ENCODE measurements at places on chromosomes 2 and 18.

- DNase-seq, result no peak
These were observed 2.1 kb downstream of the MDH1 start for GRCh38 chr2:63590626-63591408.

GRCh38 chr2:226247289-226248275 lies 552.0 kb downstream of the IRS1 start:
- no peak for DNase-seq

GRCh38 chr2:1606421-1607235 lies 137.7 kb downstream of the PXDN start:
- no peak for DNase-seq

DNA sequence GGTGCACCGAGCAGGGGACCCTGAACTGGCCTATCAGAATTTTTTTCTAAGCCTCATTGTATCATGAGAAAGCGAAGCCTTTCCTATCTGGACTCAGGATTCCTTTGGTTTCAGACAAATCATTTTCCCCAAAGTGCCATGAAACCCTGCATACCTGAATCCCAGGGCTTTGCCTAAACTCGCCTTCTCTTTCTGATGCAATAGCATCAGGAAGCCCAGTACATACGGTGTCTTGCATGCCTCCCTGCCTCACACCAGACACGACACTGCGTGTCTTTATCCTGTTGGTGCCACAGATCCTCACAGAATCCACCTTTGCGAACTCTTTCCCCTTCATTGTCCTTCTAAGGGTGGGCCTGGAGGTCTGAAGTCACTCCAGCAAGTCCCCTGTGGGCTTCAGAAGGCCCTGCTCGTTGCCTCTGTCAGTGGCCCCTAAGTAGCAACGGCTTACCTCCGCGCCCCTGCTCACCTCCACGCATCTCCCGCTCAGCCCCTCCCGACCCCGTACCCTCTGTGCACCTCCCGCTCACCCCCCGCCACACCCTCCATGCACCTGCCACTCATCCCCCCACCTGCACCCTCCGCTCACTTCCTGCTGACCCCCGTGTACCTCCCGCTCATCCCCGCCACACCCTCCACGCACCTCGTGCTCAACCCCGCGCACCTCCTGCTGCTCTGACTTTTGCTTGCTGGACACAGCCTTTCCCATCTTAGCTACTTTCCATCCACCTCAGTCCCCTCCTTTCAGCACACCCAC lies 83.4 kb downstream of the TPGS2 start:
- DNase-seq, result no peak

DNA sequence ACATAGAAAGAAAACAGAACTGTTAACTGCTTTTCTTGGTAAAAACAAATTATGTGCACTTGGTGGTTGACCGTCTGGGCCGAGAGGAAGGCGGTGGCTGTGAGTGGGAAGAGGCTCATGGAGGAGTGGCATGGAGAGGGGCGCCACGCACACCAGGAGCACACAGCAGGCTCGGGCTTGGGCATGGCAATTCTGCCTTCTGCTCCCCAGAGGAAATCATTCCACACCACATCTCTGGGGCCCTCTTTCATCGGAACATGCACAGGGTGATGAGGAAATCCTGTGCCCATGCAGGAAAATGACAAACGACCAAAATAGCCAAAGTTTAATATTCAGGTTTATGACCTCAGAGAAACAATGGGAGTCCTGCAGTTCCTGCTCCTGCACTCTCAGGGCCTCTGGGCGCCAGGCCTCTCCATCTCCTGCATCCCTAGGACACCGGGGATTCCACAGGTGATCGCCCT lies 26.4 kb downstream of the WDFY1 start:
- DNase-seq, result no peak

- no peak for DNase-seq
These were observed 2.8 kb upstream of the ZNF236 start for GRCh38 chr18:76819411-76820136.

- DNase-seq, result peak; percentile 79
These were observed 210.7 kb downstream of the KLHL29 start for GRCh38 chr2:23595601-23596251.

GRCh38 chr18:75105551-75106254 lies 103.2 kb downstream of the PTGR3 start:
- no peak for DNase-seq

DNA sequence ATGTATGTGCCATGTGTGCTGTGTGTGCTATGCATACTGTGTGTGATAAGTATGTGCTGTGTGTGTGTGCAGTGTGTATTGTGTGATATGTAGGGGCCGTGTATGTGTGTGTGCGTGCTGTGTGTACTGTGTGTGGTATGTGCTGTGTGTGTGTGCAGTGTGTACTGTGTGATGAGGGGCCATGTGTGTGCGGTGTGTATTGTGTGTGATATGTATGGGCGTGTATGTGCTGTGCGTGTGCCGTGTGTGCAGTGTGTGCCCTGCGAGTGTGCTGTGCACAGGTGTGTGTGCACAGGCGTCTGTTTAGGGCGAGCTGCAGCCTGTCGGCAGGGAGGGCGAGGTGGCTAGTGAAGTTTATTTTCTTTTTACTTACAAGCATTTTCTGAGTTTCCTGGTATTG lies 16.1 kb downstream of the SNORC start:
- no peak for DNase-seq

- no peak for DNase-seq
These were observed 601.8 kb upstream of the ID2 start for GRCh38 chr2:8080063-8080462.

- DNase-seq, result no peak
These were observed 17.9 kb downstream of the PPP3R1 start for GRCh38 chr2:68234405-68234804.

GRCh38 chr2:114729026-114729425 lies 286.6 kb downstream of the DPP10 start:
- DNase-seq, result peak; percentile 2

GRCh38 chr2:240043279-240043989 lies 9.9 kb downstream of the OR6B3 start:
- no peak for DNase-seq

GRCh38 chr2:163646687-163647086 lies 89.1 kb downstream of the FIGN start:
- peak; percentile 19 for DNase-seq

GRCh38 chr2:23436346-23437098 lies 51.5 kb downstream of the KLHL29 start:
- no peak for DNase-seq

GRCh38 chr2:11809586-11810236 lies 63.3 kb downstream of the LPIN1 start:
- no peak for DNase-seq

DNA sequence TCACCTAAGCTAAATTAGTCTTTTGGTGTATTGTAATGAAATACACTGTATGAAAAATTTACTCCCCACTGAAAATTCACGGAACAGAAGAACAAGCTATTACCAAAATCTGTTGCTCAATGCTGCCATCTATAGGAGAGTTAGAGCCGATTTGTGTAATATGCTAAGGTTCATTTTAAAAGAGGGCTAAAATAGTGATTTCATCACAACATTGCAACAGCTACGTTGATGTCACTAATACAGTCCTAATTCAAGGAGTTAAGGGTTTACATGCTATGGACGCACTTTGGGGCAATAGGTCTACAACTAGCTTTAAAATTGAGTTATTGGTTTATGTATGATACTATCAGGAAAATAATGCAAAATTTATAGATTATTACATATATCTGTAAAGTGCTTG lies 3.0 kb upstream of the IRS1 start:
- DNase-seq, result peak; percentile 33

- DNase-seq, result no peak
These were observed 27.6 kb downstream of the TTR start for GRCh38 chr18:31619291-31619690.

- no peak for DNase-seq
These were observed 83.6 kb downstream of the ACVR1 start for GRCh38 chr2:157792335-157793052.

- DNase-seq, result no peak
These were observed 234.3 kb upstream of the LYPD1 start for GRCh38 chr2:132904142-132904842.

- no peak for DNase-seq
These were observed 12.8 kb downstream of the CUL3 start for GRCh38 chr2:224572338-224572737.

DNA sequence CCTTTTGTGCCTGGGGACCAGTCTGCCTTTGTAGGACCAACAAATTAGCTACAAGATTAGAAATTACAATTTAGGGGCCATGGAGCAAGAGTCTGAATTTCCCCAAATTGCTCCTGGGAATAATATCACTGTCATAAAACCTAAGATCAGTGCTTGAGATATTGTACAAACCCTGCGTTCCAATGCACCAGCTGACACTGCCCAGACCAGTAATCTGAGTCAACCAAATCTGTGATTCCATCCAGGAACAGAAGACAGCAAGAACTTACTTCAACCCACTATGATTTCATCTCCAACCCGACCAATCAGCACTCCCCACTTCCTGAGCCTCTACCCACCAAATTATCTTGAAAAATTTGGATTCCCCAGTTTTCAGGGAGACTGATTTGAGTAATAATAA lies 1305.0 kb upstream of the NRXN1 start:
- no peak for DNase-seq

- peak; percentile 53 for DNase-seq
These were observed 619 bp upstream of the MSH6 start for GRCh38 chr2:47782381-47782670.

DNA sequence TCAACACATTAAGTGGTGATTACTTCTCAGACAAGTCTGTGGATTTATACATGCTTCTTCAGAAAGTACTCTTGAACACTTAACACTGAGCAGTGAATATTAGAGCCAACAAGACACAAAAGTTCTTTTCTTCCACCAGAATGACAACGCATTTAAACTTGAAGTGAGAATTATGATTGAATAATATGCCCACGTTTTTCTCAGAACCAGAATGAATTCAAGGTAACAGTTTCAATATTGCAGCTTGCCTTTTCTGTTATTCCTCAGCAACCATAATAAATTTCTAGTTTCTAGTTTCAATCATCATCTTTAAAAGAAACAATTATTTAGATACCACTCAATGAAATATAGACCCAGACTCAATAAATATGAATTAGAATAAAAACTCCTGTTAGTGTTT lies 547.0 kb downstream of the NUP35 start:
- DNase-seq, result no peak

- no peak for DNase-seq
These were observed 109.9 kb downstream of the TMEM182 start for GRCh38 chr2:102871707-102872106.

DNA sequence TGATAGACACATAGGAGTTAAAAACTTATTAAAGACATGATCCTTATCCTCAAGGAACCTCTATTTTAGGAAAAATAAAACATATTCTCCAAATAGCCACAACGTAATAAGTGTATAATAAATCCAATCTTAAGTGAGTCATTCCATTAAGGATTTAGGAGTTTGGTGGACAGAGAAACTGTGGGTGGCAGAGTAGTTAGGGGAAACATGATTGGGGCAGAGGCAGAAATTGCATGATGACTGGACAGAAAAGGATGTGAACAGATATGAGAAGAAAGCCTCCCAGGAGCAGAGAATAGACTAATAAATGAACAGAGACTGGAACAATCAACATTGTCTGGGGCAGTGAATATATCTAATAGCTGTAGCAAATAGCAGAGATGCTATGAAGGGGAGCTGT lies 48.1 kb upstream of the SIGLEC15 start:
- no peak for DNase-seq

- peak; percentile 21 for DNase-seq
These were observed 5.6 kb upstream of the LRATD1 start for GRCh38 chr2:14626873-14627272.

DNA sequence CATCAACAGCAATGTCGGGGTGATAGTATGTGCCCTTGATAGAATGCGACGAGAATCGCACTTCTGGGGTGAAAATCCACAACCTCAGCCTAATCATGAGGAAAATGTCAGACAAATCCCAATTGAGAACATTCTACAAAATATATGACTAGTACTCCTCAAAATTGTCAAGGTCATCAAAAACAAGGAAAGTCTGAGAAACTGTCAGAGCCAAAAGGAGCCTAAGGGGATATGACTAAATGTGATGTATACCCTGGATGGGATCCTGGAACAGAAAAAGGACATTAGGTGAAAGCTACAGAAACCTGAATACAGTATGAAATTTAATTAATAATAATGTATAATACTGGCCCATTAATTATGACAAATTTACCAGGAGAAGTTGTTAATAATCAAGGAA lies 7.6 kb upstream of the CACNB4 start:
- no peak for DNase-seq

- DNase-seq, result no peak
These were observed 21.1 kb upstream of the CHMP3 start for GRCh38 chr2:86584151-86584913.

DNA sequence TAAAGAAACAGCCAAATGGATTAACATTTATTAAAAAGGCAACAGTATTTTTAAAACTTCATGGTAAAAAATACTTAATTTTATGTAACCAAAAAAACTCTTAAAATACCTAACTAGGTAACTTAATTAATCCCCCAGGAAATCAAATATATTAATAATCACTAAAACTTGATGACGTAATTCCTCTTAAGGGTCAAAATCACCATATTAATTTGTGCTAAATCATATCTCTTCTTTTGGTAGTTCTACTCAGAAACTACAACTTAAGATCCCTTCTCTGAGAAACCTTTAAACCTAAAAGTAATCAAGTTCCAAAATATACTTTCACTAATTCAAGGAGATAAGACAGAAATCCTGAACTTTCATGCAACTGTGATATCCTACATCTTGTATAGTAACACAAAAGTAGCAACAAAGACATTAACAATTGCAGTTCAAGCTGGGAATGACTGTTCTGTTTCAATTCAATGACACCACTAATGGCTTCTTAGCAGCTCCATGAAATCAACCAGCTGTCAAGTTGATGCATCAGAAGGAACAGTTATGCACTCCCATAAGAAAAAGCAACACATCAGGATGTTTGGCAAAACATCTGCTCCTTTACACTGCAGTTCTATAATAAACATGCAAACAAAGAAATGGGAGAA lies 4.0 kb downstream of the BAZ2B start:
- peak; percentile 67 for DNase-seq

DNA sequence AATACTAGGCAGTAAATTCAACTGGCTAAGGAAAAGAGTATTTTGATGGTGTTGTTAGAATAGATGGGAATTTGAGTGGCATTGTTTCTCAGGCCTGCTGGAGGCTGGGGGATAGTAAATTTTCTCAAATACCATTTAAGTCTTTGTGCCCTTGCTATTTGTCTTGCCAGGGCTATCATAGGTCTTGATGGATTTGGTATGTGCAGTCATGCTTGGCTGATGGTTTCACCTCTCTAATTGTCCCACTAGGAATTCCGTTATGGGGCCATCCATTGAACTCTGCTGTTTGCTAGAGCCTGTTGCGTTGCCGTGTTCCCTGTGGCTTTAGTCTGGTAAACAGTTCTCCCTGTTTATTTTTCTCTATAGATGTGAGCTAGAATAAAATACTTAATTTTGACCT lies 438.1 kb upstream of the FAM98A start:
- no peak for DNase-seq

GRCh38 chr2:169036736-169037440 lies 5.8 kb upstream of the ABCB11 start:
- no peak for DNase-seq

DNA sequence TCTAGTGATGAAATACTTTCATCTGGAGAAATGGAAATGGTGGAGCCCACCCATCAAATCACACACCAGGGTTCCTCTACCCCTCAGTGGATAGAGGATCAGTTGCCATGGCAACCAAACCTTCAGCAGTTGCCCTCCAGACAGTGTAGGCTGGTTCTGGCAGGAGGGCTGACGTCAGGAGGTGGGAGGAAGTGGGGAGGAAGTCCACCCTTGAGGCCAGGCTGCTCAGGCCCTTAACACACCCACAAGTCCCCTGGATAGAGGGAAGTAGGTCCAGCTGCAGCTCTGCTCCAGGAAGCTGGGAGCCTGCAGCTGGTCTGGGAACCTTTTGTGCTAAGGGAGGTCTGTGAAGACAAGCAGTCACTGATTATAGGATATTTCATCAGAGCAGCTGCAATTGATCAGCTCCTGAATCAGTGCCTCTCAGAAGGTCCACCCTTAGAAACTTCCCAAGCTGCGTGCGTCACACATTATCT lies 186.6 kb downstream of the MTX2 start:
- DNase-seq, result peak; percentile 12

All from NCI-H1092 treated with DMSO at 0.1 percent for 48 hours (cell line).